ENCODE measurements at places on chromosomes 5 and 9.

- DNase-seq, result no peak
These were observed 23.8 kb downstream of the PLAC8L1 start for GRCh38 chr5:146081556-146081955.

- no peak for DNase-seq
These were observed 15.1 kb downstream of the ERMP1 start for GRCh38 chr9:5817862-5818261.

GRCh38 chr5:139386050-139386438 is 2.9 kb upstream of the SLC23A1 start:
- no peak for DNase-seq

DNA sequence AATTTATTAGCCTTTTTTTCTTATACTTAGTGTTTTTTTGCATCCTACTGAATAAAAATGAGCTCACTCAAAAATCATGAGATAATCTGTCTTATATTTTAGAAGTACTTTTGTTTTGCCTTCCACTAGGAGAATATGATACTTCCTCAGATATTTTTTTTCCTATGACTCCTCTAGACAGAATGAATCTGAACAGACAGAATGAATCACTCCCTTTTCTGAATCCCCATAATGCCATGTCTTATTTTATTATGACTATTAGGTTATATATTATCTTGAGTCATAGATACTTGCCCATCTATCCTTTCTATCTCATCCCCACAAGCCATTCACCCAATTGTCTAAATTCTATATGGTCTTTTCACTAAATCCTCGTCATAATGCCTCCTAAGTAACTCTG is 134.6 kb downstream of the BRINP1 start:
- no peak for DNase-seq

GRCh38 chr5:151162776-151163175 is 5.2 kb upstream of the ANXA6 start:
- DNase-seq, result no peak

- no peak for DNase-seq
These were observed 753.2 kb upstream of the DMAC1 start for GRCh38 chr9:8552732-8553131.

DNA sequence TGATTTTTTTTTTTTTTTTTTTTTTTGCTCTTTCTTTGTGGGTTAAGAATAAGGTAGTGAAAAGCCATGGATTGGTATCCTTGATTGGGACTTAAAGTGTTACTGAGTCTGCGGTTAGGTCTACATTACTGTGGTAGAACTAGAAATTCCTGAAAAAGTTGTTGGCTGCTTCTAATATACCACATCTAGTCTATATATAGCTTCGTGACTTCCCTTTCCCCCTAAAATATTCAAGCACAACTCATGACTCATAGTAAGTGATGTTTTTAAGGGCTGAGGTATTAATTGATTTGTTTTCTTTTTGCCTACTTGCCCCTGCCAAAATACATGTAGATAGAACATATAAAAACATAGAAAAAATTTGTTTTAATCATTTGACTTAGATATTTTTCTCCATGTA is 247.6 kb downstream of the TMEM232 start:
- DNase-seq, result no peak

- no peak for DNase-seq
These were observed 31.7 kb downstream of the BASP1 start for GRCh38 chr5:17249029-17249634.

DNA sequence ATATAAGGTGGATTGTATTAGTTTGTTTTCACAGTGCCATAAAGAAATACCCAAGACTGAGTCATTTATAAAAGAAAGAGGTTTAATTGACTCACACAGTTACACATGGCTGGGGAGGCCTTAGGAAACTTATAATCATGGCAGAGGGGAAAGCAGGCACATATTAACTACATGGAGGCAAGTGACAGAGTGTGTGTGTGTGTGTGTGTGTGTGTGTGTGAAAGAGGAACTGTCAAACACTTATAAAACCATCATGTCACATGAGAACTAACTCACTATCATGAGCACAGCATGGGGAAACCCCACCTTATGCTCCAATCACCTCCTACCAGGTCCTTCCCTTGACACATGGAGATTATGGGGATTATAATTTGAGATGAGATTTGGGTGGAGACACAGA is 118.6 kb downstream of the SPEF2 start:
- no peak for DNase-seq

- no peak for DNase-seq
These were observed 44.6 kb downstream of the KCNT1 start for GRCh38 chr9:135746565-135746964.

DNA sequence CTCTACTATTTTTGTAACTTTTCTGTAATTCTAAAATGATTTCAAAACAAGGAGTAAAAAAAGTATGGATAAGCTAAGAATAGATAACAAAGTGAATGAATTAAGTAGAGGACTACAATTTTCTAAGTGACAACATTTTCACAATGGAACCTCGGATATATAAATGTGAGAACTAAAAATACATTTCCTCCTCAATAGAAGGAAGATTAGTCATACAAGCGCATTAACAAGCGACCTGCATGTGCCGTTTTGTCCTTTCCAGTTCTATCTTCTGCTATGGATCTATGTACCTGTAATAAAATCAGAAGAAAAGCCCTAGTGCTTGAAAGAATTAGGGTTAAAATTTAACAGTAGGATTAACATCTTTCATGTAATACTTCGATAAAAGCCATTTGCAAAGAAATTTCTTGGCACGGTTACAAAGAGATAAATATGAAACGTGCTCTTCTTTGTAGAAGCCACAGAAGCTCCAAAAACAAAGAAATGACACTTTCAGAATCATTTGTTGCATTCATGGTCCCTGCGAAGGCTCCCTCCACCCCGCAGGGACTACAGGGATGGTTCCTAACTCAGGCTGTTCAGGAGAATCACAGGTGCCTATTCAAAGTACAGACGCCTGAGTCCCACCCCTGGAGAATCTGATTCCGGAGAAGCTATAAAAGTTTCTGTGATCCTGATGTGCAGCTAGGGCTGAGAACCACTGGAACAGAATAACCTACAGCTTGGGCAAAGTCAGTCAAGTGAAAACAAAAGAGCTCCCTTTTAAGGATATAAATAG is 216.6 kb upstream of the EFNA5 start:
- no peak for DNase-seq

DNA sequence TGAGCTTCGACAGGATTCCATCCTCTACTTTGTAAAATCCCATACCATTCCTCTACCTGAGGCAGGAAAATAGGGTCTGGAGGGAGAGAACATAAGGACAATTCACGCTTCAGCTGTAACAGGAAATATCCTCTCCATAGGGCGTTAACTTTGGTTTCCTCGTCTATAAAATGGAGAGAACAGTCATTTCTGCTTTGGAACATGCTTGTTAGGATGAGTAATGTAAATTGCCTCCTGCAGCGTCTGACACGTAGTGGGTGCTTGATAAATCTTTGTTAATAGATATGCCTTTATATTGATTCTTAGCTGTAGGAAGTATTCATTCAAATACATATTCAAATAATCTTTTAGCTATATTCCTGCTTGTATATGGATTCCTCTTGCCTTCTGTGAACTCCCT is 711 bp upstream of the SUB1 start:
- no peak for DNase-seq

- DNase-seq, result no peak
These were observed 202.9 kb downstream of the NXNL2 start for GRCh38 chr9:88737876-88738275.

DNA sequence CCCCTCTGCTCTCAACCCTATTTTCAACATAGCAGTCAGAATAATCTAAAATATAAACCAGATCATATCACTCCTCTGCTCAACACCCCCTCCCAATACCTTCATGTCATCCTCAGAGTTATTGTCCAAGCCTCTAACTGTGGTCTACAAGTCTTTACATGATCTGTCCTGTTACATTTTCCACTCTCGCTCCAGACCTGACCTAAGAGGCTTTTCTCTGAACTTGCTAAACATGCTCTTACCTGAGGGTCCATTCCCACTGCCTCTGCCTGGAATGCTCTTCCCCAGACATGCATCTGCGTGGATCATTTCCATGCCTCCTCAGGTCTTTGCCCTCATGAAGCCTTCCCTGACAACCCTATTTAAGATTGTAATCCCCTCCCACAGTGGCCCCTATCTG is 12.0 kb downstream of the NIPSNAP3B start:
- no peak for DNase-seq

DNA sequence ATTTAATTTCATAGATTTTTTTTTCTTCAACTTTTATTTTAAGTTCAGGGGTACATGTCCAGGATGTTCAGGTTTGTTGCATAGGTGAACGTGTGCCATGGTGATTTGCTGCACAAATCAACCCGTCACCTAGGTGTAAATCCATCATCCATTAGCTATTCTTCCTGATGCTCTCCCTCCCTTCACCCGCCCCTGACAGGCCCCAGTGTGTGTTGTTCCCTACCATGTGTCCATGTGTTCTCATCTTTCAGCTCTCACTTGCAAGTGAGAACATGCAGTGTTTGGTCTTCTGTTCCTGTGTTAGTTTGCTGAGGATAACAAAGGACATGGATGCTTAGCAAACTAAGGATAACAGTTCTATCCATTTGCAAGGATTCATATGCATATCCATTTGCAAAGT is 209.1 kb upstream of the ADCY2 start:
- DNase-seq, result no peak

DNA sequence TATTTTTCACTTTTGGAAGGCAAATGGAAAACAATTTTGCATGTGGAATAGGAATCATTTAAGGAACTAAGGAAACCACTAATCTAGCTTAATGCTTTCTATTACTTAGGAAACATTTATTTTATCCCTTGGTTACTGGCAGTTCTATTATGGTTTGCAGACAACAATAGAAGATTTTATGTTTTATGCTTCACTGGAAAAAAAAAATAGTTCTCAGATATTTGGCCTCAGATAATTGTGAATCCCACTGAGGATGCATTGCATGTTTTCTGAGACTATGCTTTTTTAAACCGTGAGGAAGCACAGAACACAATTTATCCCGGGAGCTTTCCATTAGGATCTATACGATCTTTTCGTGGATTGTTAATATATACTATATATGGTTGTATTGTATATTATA is 356.9 kb downstream of the CSNK1G3 start:
- DNase-seq, result no peak

DNA sequence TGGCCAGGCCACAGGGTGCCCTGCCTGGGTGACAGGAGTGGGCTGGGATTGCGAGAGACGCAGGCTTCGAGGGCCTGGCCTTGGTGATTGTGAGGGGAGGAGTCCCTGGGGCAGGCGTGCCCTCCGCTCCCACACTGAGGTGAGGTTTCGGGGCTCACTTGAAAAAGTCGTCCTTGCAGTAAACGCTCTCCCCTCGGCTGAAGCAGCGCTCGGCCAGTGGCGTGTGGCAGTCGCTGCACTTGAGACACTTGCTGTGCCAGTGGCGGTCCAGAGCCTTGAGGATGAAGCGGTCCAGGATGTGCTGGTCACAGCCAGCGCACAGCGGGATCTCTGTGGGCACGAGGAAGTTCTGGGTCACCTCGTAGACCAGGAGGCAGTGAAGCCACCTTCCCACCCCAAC is 4.5 kb downstream of the LHX3 start:
- DNase-seq, result no peak

DNA sequence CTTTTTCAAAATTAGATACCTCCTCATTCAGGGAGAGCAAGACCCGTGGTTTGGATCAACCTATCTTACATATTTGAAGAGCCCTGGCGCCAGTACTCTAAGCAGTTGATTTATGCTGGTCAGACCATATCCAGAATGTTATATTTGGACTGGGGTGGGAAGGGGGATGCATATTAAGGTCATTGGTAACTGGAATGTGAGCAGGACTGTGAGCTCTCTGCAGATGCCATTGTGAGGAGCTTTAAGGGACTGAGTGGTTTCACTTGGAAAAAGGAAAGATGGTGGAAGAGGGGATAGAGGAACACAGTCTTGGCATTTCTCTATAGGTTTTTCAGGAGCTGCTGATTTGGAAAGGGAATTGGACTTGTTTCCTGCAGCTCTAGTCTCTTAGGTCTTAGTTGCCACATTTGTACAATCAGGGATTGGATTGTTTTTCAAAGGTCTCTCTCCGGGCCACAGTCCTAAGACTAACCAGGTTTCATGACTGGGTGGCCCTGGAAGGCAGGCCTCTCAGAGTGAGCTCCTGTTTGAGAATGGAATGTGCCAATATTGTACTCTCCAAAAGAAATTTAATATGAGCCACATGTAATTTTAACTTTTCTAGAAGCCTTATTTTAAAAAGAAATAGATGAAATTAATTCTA is 25.8 kb upstream of the F2R start:
- DNase-seq, result no peak

DNA sequence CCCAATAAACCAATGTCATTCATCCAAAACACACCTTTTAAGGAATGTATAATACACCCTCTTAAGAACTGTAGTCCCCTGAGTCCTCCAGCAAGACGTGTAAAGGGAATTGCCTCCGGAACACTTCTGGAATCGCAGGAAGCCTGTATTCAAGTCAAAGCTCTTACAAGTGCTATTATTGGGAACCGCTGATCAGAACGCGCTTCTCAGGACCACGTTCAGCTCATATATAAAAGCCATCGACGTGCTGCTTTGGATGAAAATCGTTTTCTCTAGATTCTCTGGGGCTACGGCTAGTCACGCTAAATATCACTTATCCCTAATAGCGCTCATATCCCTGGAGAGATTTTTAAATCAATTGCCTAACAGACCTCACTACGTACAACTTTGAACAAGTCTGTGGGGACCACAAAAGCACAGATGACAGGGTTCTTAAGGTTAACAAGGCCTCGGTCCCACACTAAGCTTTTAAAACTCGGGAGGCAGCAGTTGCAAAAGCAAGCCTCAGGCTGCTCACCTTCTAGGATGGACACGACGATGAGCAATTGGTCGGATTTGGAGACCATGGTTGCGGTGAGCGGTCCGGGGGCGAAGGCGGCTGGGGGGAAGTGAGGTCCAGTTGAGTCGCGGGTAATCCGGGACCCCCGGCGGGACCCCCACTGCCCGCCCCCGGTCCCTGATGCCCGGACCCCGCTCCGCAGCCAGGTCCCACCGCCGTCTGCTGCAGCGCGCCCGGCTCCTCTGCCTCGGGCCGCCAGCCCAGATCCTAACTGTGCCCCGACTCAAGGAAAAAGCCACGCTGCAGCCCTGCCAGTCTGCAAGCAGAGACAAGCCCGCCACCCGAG is 548 bp downstream of the CEP120 start:
- no peak for DNase-seq

GRCh38 chr5:5436203-5436760 is 13.8 kb downstream of the ICE1 start:
- no peak for DNase-seq

- DNase-seq, result no peak
These were observed 35.0 kb upstream of the DMRT1 start for GRCh38 chr9:806285-807156.

DNA sequence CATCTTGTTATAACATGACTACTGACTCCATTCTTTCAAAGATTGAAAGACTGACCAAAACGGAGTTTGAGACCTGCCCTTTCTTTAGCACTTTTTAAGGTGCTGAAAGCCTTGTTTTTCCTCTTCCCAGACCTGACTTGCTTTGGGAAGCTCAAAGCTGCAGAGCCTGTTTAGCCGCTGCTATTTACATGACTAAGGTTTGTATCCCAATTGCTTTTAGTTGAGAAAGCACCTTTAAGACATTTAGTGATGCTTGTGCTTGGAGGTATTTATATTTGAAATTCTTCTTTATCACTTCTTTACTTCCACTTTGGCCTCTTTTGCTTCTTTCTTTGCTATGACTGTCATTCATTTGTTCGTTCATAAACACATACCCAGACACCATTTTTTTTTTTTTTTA is 182.6 kb upstream of the ELL2 start:
- no peak for DNase-seq

Measured in activated gamma-delta T cell treated with anti-CD3 and anti-CD28 coated beads, Interleukin-2, amount 50 U/mL, for 16 hours (primary cell).